Osteocyte (in vitro differentiated cells): ENCODE measurements at places on chromosomes 2 and 18. TPM values are rescaled to one million over a fixed set of nuclear protein-coding genes. Genes with fewer than 3 reads are reported as not detected.
A peak's percentile ranks its signal among the peaks of the same experiment; 100 is the strongest.

DNA sequence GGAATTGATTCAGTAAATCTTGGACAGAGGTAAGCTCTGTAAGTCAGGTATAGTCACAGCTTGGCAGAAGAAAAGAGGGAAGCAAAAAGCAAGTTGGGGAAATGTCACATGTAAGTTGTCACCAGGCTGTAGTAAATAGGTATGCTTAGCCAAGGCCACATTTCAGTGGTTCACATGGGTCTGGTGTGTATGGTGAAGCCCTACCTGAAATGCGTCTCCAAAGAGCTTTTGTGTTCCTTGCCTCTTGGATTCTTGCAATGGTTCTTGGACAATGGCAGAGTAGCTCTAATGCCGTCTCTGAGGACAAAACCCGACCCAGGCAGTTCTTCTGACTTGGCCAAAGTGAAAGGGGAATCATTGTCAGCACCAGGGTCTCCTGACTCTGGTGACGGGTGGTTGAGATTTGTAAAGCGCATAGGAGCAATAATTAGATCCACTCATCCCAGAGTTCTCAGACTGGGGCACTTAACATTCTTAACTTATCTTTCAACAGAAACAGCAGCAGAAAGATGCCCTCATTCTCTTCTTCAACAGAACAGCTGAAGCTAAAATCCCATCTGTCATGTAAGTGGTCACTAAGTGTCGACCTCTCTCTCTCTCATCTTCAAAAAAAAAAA is 34.4 kb upstream of the RPL37A start:
- DNase-seq, result no peak

DNA sequence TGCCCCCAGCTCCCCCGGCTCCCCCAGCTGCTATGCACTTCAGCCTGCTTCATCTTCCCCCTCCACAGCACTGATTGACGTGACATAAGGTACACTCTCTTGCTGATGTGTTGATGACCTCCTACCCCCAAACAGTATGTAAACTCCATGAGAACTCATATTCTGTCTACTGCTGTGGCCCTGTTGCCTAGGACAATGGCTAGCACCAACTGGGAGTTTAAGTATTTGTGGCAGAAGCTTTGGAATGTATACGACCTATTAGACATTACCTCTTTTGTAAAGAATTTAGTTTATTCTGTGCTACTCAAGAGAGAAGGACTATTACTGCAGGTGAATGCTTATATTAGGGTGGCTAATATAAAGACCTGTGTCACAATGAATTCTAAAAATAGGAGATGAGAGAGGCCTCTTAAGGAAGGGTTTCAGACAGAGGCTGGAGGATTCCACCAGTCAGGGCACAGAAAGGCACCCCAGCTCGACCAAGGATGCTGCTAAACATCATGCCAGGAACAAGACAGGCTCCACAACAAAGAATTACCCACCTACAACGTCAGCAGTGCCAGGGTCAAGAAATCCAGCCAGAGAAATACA is 60.6 kb downstream of the CABYR start:
- no peak for DNase-seq

DNA sequence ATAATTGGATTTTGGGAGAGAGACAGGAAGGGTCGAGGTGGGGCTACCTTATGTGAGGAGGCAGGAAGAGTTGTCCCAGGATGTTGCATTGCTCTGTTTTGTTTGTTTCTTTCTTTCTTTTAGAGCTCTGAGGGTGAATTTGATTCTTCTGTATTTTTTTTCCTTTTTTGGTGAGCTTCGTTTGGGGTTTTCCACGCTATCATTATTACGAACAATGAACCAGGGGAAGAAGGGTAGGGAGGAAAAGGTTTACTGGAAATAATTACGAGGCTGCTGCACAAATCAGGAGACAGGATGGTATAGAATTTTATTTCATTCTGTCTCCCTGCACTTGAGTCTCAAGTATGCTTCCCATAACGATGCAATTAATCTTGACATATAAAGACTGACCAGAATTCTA is 51.4 kb upstream of the ZNF516 start:
- DNase-seq, result no peak

GRCh38 chr2:47935071-47935470 is 28.8 kb upstream of the FBXO11 start:
- no peak for DNase-seq

DNA sequence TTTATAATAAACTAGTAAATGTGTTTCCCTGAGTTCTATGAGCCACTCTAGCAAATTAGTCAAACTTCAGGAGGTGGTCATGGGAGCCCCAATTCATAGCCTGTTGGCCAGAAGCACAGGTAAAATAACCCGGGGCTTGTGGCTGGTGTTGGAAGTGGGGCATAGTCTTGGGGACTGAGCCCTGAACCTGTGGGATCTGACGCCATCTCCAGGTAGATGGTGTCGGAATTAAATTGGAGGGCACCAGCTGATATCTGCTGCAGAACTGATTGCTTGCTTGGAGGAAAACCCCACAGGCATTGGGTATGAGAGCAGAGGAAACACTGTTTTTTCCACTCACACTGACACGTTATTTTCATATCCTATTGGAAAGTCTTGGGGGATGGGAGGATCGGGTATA is 14.1 kb downstream of the NMS start:
- no peak for DNase-seq

DNA sequence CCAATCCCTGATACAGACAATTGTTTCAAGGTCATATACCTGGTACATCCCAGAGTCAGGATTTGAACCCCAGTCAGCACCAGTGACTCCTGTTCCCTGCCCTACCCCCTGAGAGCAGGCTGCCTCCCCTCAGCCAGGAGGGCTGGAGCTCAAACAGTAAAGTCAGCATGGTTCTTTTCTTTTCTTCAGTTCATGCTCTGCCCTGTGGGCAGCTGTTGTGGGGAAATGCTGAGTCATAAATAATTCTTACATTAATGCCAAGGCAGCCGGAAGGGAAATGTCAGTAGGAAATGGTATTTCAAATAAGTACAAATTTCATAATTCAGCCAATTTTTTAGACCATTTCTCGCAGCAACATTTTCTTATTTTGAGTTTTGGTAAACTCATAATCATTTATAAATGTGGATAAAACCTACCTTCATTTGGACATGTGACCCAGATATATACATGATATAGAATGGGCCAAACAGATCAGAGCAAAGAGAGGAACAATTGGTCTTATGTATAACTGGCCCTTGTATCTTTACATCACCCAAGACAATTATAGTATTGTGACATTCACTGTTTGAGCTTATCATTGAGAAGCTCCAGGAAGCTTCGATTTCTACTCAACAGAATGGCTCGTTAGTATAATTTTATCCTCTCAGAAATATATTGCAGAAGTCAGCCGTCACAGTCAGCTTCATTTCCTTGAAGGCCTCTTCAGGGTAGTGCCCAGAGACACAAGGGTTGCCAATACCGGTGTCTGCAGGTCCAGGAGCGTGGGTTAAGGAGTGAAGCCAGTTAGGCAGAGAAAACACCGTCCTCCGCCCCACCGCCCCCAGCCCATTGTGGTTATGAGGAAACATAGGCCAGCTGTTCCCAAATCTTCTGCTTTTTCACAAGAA is 28.0 kb upstream of the SCYGR1 start:
- DNase-seq, result no peak

DNA sequence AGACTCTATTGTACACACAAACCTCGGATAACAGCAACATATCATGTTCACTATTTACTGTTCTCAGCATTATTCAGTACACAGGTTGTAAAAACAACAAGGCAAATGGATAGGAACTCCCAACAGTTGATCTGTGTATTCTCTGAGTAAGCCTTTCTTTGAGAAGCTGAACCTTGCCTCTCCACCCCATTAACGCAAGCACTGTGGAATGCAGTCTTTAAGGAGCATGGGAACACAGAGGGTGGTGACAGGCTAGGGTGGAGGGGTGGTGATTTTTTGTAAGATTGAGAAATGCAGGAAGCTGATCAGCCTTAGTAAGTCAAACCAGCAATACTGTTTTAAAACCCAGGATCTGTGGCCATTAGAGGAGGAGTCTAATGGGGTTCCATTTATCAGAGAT is 19.6 kb upstream of the SERPINB11 start:
- DNase-seq, result no peak

- DNase-seq, result no peak
Observed at GRCh38 chr2:179882851-179883806, 21.7 kb upstream of the ZNF385B start.

GRCh38 chr2:226818930-226819329 is 16.9 kb upstream of the RHBDD1 start:
- DNase-seq, result no peak

GRCh38 chr2:152363936-152364335 is 29.0 kb downstream of the FMNL2 start:
- no peak for DNase-seq

GRCh38 chr18:79927607-79928562 is 23.6 kb downstream of the SLC66A2 start:
- DNase-seq, result peak; percentile 82

Gene FLACC1
- 1.6 and 2.1 TPM in 2 replicates for total RNA-seq
